ENCODE measurements at places on chromosomes 5 and 9.

DNA sequence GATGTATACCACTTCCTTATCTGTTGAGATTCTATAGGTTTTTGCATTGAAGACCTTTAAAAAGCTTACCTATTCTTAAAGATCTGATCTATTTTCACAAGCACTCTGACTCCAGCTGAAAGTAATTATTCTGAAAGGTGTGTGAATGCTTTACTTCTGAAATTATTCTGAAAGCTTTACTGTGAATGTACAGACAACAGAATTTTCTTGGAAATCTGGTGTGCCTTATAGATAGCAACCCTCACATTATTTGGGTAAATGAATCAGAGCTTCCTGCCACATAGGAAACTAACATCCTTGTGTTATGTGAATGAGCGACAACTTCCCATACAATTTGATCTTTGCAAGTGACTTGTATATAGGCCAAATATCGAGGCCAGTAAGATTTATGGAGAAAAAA is 6.5 kb downstream of the CDO1 start:
- DNase-seq, result no peak

DNA sequence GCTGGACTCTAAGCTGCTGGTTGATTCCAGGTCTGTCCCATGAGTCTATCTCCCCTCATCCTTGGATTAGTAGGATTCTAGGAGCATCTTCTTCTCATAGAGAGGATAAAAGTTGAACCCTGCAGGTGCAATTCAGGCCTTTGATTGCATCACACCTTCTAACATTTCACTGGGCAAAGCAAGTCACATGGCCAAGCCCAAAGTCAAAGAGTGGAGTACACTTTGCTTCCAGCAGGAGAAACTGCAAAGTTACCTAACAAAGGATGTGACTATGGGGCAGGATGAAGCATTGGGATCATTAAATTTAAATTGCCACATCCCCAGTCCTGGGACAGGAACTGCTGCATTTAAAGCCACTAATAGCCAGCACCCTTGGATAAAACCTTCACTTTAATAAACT is 51.0 kb upstream of the EGFLAM start:
- DNase-seq, result no peak

- DNase-seq, result no peak
Observed at GRCh38 chr5:32304622-32305021, 8.1 kb downstream of the MTMR12 start.

- no peak for DNase-seq
Observed at GRCh38 chr5:7169240-7169878, 226.6 kb upstream of the ADCY2 start.

DNA sequence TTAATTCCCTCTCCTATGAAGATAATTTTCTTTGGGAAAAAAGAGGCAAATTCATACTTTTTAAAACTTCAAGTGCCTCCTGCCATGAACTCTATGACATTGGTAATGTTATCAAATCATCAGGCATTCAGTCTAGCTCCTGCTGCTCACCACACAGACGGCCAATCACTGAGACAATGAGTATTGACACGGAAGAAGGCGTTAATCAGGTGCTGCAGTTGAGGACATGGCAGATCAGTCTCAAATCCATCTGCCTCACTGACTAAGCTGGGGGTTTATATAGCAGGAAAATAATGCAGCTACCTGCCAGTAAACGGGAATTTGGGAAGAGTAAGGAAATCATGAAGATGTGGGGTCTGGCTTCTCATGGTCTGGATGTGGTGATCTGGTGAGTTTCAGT is 1087.7 kb downstream of the CDH9 start:
- no peak for DNase-seq

DNA sequence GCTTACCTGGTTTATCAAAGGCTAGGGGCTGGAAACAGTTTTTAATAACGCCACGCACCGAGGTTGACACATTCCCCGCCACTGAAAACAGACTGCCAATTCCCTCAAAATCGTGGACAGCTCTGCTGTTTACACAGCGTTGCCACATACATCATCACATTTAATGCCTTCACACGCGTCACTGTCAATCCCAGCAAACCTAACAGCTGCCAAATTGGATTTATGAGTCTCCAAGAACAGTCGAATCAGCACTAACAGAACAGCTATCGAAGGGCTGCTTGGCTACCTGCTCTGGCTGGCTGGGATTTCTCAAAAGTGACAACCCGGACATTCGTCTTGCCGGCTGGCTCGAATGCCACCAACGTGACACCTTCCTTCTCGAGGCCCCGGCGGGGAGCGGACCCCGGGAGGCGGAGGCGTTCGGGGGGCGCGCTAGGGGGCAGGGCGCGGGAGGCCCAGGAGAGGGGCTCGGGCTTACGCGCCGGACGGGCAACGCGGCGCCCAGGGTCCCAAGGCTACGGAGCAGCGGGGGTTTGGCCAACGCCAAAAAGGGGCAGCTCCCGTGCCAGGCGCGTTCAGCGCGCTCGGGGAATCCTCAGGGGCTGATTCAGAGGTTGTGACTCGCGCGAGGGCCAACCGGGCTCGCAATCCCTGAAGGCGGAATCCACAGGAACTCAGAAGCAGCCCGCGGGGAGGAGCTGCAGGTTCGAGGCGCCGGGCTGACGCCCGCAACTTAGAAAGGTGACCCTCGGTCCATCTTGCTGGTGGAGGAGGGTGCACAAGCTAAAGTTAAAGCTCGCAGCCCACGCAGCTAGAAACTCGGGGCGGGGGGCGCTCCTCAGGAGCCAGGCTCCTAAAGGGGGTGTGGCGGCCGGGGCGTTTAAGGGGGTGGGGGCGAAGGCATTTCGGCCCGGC is 1.2 kb downstream of the CDC14B start:
- DNase-seq, result peak; percentile 8

DNA sequence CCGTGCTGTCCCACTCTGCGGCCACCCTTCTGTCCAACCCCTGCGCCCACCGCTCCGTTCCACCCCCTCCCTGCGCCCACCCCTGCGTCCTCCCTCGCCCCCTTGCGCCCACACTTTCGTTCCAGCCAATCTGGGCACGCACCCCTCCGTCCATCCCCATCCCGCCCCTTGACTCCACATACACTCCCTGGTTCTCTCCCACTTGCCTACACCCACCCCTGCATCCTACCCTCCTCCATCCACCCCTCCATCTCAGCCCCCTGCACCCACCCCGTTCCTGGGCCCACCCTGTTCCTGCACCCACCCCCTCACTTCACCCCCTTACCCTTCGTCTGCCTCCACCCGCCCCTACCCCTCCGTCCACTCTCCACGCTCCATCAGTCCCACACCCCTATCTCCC is 7.0 kb downstream of the ADAMTS13 start:
- no peak for DNase-seq

DNA sequence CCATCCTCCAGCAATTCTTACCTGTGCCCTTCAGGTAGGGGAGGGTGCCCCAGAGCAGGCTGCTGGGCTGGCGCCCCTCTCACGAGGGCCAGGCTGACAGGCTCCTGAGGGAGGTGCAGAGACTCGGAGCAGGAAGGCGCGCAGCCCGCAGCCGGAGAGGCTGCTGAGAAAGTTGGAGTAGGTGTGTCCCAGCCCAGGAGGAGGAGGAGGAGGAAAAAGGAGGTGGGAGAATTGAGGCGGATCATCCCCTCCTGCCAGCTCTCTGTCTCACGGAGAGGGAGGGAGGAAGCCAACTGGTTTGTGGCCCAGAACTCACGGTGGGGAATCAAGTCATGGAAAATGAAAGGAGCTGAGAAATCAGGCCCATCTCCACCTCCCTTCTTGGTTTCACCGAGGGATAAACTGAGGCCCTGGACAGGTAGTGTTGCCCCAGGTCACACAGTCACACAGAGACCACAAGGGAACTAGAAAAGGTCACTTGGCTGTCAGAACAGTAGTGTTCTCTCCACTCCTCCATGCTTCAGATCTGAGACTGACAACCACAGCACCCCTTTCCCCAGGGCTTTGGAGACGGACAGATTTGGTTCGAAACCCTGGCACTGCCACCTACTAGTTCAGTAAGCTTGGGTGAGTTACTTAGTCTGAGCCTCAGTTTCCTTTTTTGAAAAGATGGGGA is at the start of gene FAT2:
Gene FAT2 (minus strand): TSS at position 188 of the 676 bp plus-strand sequence. CDS start 22,400 bp downstream, outside the sequence.
- DNase-seq, result no peak
